Lung microvascular endothelial cell (primary cell): ENCODE measurements at places on chromosomes 4 and X.

DNA sequence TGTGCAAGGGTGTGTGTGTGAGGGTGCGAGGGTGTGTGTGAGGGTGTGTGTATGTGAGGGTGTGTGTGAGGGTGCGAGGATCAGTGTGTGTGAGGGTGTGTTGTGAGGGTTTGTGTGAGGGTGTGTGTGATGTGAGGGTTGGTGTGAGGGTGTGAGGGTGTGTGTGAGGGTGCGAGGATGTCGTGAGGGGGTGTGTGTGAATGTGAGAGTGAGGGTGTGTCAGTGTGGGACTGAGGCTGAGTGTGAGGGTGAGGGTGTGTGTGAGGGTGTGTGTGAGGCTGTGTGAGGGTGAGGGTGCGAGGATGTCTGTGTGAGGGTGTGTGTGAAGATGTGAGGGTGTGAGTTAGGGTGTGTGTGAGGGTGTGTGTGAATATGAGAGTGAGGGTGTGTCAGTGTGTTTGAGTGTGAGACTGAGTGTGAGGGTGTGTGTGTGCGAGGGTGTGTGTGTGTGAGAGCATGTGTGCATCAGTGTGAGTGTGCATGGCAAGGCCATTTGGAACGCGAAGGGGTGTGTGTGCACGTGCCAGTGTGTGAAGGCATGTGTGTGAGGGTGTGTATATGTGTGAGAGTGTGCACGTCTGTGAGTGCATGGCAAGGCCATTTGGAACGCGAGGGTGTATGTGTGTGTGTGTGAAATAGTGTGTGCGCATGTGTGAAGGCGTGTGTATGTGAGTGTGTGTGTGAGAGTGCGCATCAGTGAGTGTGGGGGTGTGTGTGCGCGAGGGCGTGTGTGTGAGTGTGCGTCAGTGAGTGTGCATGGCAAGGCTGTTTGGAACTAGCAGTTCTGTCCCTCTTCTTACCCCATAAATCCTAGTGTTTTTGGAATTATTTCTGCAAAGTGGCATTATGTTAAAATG lies 69.8 kb downstream of the RGS12 start:
- no peak for DNase-seq

GRCh38 chr4:125704726-125705125 lies 390.0 kb downstream of the FAT4 start:
- peak; percentile 7 for DNase-seq

DNA sequence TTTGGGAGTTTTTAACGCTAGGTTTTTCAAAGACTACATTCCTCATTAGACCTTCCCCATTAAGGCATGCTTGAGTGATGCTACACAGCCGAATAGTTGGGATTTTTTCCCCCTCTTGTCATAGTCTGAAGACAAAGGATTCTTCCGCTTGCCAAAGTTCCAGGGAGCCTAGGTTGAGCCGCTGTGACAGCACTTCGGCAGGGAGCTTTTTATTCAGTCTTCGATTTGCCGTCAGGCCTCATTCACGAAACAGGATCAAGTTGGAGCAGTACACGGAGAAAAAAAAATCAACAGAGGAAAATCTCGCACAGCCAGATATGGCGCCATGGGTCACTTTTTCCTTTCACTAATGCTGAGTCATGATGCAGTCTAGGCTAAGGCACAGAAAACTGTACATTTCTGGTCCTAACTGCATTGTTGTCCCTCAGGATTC lies 24.3 kb downstream of the SHROOM3 start:
- peak; percentile 43 for DNase-seq

DNA sequence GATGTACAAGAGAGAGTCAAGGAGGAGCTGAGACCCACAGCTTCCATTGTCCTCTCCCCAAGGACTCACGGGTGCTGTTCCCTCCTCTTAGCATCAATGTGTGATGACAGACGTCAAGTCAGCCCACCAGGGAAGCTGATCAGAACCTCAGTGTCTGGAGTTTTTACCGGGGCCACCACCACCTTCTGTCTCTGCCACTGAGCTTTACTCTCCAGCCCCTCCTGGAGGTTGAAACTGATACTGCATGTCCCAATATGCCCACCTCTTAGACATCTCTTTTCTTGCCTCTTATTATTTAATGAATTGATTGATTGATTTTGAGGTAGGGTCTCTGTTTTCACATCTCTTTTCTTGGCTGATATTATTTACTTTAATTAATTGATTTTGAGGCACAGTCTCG lies 10.3 kb upstream of the AKAP17A start:
- DNase-seq = peak; percentile 69

GRCh38 chrX:43703211-43703791 lies 47.2 kb downstream of the MAOA start:
- peak; percentile 94 for DNase-seq

DNA sequence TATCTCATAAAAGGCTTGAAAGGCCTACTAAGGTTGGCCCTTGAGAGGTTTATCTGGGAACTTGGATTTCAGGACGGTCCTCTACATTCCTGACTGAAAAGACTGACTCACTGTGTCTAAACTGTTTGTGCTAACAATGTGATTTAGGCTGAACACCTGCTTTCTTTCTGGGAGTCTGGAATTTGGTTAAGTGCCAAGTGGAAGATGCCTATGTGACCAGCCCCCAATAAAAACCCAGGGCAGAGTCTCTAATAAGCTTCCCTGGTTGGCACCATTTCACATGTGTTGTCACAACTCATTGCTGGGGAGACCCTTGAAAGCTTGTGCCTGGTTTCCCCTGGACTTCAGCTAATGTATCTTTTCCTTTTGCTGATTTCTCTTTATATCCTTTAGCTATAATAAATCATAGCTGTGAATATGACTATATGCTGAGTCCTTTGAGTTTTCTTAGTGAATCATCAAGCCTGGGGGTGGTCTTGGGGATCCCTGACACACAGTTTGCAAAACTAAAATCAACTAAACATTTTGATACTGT lies 55.1 kb downstream of the GPR82 start:
- DNase-seq = peak; percentile 65

DNA sequence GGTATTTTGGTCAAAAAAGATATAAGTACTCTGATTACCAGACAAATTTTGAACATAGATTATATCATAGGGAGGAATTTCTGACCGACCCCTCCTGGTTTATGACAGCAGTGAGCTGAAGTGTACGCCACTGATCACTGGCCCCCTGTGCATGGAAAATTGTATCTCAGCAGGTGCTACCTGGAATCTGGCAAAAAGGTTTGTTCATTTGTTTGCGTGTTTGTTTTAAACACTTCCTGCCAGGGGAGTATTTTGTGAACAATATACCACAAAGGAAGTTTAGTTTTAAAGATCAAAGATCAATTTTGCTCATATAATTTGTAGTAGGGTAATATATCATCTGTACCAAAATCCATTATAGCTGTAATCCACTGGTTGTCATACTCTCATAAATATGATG lies 219.7 kb upstream of the TENM3 start:
- no peak for DNase-seq

- peak; percentile 39 for DNase-seq
These were observed 196.4 kb upstream of the RADX start for GRCh38 chrX:106415276-106415895.

DNA sequence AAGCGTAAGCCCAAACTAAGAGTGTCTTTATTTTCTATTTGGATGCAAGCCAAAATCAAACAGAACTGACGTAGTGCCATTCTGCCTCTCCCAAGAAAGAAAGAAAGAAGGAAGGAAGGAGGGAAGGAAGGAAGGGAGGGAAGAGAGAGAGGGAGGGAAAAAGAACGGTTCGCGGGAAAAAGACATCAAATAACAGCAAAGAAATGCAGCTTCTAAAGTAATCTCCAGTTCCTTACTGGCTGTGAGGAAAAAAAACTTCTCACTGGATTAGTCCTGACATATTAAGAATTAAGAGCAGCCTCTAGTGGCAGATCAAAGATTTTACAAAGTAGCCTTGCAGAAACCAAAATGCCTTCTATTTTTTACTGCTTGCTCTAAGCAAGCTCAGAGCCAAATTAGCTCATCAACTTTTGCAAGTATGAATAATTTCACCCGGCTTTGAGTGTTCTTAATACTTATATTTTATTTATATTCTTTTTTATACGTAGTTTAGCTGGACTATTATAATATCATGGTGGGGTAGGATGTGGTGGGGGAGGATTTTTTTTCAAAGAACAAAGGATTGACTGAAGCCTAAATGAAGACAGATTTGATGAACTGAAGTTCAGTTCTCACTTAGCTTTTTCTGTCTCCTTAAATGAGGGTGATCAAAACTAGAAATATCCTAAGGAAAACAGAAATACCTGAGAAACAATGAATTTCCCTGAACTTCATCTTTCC lies 36.6 kb downstream of the PITX2 start:
- DNase-seq = peak; percentile 76
